ENCODE measurements at places on chromosomes 16 and 17.

- DNase-seq, result no peak
Measured at GRCh38 chr17:48790607-48791127, 26.4 kb downstream of the TTLL6 start.

- DNase-seq, result no peak
Measured at GRCh38 chr17:8503368-8503767, 67.7 kb downstream of the NDEL1 start.

- DNase-seq, result peak; percentile 93
Measured at GRCh38 chr17:8220783-8221662, 10.6 kb upstream of the AURKB start.

DNA sequence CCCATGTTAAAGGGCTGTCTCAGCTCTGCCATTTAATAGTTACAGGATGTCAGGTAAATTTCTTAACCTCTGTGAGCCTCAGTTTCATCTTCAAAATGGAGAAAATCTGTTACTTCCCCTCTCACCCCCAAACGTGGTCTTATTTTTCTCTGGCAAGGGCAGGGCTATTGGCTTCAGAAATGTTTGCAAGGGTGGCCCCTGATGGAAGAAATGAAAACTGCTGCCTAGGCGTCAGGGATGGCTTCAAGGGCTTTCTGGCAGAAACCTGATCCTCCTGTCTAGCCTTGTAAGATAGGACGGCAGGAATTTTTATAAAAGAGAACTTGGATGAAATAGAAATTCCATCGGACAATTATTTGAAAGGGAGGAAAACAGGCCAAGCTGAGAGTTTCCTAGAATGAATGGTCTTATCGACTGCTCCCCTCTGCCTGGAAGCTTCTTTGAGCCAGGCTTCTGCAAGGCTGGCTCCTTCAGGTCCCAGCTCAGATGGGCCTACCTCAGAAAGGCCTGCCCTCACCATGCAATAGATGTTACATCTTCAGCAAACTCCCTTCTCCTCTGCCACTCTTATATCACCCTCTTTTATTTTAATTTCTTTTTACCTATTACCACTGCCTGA, 43.0 kb upstream of the TANGO6 start:
- peak; percentile 12 for DNase-seq

GRCh38 chr17:79084291-79085153, 9.9 kb downstream of the ENGASE start:
- no peak for DNase-seq

DNA sequence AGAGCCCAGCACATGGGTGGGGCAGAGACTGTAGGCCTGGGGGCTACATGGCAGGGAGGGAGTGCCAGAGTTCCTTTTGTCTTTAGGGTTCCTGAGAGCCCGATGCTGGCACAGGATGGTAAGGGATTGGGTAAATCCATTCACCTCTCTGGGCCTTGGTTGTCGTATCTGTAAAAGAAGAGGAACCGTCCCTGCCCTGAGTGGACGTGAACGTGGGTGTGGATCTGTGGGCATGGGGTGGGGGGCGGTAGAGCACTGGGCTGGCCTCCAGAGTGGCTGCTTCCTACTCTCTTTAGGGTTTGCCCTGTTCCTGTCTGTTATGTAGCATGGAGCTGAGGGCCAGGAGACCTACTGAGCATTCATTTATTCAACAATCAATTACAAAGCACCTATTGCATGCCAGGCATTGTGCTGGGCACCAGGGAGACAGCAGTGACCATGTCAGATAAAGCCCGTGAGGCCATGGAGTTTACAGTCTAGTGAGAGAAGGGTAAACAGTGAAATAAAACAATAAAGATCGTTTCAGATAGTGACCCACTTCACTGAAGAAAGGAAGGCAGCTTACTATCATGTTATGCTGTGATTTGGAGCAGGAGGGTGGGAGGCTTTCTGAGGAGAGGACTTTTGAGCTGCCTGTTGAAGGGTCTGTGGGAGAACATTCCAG, 13.1 kb upstream of the TCAP start:
- DNase-seq, result no peak

GRCh38 chr17:74202938-74203337, 540 bp upstream of the RPL38 start:
- DNase-seq, result no peak

DNA sequence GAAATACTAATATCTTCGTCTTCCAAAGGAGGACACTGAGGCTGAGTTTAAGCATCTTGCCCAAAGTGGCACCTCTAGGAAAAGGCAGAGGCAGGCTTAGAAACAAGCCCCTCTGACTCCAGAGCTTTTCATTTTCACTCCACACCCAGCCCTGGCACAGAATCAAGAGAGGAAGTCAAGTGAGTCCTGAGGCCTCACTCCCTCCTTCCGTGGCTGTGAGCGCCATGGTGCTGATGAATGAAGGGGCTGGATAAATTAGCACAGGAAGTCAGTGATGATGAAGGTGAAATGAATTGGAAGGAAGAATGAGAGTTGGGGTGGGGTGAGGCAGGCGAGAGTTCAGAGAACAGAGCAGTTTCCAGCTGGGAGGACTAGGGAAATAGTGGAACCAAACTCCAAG, 179.3 kb downstream of the TMEM132E start:
- DNase-seq, result no peak

DNA sequence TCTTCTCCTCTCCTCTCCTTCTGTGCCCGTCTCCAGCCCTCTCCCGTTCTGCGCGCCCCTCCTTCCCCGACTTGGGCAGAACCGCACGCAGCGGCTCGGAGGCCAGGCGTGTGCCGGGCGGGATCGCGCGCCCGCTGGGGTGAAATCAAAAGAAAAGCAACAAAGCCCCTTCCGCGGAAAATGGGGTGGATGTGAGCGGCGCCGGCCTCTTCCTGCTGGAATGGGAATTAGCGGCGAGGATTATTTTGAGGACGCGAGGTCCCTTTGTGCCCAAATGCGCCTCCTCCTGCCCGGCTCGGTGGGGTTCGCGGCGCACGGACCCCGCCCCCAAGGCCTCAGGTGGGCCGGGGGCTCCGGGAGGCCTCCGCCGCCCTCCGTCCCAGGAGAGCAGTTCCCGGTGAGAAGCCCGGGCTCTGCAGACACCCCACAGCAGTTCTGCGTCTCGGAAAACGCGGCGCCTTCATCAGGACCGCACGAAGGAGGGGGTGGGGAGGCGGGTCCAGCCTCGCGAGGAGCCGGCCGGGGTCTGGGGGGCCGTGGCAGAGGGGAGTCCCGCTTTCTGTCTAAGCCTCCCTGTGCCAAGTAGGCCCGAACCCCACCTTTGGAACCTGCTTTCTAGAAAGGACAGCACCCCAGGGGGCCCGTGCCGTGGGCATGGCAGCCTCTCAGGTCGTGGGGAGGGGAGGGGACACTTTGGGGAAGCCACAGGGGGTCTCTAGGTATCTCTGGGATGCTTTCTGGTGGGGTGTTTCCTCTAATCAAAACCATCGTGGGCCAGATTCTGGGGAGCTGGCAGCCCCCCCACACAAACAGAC, 91.0 kb upstream of the CBX4 start:
- DNase-seq, result no peak

DNA sequence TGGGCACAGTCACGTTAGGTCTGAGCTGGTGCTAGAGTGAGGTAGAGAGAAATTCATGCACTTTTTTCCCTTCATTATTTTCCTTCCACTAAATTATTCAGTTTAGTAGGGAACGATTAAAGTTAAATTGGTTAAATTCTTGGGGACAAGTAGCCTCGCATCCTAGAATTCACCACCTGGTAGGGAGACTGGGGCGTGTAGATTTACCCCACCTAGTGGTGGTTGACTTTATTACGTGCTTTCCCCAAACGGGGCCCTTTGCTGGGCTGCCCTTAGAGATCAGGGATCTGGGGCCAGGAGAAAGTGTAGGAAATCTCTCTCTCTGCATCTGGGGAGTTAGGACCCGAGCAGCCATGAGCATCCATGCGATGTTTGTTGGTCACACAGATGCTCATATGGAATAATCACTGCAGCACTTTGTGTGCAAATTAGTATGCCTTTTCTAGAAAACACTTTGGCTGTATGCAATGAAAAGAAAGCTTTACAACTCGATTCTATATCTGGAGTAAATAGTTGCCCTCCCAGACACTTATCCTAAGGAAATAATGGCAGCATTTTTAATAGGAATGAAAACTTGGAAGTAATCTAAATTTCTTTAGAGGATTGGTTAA, 107.0 kb downstream of the PLCG2 start:
- DNase-seq, result no peak

DNA sequence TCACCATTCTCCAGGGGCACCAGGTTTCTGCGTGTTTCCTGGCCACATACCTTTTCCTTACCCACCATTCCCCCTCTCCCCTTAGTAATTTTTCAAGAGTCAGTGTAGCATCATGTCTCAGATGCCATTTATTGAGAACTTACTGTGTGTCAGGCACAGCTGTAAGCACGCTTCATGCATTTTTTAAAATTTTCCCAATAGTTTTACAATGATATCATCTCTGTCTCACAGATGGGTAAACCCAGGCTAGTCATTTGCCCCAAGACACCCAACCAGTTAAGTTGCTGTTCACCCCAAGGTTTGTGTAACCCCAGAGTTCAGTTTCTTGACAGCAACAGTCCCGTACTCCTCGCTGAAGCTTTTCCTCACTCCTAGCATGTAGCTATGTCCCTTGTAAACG, 56.4 kb upstream of the IRX3 start:
- DNase-seq, result no peak

DNA sequence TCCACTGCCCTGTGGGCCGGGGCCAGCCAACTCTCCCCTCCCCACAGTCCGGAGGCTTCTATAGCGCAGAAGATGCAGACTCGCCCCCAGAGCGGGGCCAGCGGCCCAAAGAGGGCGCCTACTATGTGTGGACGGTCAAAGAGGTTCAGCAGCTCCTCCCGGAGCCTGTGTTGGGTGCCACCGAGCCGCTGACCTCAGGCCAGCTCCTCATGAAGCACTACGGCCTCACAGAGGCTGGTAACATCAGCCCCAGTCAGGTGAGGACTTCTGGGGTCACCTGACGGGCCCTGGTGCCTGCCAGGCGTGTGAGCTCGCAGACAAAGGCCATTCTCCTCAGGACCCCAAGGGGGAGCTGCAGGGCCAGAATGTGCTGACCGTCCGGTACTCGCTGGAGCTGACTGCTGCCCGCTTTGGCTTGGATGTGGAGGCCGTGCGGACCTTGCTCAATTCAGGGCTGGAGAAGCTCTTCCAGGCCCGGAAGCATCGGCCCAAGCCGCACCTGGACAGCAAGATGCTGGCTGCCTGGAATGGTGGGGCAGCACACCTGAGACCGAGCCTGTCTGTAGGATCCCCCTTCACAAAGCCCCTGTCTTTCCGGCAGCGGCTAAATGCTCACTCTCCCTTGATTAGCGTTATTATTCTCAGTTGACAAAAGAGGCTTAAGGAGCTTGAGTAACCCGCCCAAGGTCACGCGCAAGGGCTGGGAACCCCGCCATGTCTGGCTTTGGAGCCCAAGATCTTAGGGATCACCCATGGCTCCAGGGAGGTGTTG, 3.9 kb downstream of the SPATA20 start:
- DNase-seq, result peak; percentile 48

DNA sequence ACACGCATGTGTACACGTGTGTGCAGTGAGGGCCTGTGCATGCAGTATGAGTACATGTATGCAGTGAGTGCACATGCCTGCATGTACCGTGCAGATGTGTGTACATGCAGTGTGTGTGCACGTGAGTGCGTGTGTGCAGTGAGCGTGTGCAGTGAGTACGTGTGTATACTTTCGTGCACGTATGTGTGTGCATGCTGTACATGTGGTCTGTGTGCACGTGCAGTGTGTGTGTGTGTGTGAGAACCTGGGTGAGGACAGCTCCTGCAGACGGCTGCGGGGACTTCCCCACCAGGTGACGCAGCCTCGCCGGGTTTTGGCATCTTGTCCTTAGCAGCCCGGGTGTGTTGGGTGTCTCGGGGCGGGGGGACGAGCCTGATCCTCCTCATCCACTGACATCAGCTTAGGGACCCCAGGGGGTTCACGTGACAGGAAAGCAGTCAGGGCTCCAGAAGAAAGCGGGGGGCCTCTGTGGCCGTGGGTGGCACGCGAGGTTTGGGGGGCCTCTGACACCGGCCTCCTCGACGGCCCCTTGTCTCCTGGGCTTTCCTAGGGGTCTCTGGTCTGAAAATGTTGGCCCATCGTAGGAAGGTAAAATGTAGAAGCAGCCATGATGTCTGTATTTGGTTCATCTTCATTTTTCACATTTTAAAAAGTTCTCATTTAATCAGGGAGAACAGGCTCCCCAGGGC, 119.6 kb upstream of the ZNF750 start:
- DNase-seq, result no peak

GRCh38 chr16:30005341-30006094, 5.3 kb downstream of the DOC2A start:
- peak; percentile 23 for DNase-seq

- no peak for DNase-seq
Measured at GRCh38 chr17:47704736-47705135, 10.8 kb downstream of the TBKBP1 start.

DNA sequence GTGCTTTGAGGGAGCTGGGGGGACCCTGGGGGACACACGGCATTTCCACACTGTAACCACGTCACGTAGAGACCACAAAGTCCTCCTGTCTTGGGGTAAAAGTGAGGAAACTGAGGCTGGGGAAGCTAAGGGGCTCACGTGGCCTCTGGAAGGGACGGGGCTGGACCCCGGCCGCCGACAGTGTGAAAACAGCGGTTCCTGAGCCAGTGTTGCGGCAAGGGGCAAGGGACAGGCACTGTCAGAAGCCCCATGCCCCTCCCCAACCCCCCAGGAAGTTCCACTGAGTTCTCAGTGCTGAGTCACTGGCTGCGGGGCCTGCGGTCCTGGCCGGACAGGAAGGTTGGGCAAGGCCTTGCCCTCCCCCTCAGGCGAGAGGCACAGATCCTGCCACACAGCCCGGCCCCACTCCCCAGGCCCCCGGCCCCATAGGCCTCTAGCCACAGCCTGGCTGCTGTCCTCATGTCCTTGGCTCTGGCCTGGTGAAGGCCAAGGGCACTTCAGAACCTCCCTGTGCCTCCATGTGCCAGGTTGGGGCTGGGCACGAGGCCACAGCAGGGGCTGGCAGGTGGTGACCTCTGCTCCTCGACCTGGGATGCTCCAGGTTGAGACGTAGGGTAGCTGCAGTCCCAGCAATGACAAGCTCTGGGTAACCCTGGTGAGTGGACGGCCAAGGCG, 5.0 kb upstream of the CCDC57 start:
- DNase-seq, result no peak

- no peak for DNase-seq
Measured at GRCh38 chr17:68248199-68248825, 469 bp downstream of the AMZ2 start.

DNA sequence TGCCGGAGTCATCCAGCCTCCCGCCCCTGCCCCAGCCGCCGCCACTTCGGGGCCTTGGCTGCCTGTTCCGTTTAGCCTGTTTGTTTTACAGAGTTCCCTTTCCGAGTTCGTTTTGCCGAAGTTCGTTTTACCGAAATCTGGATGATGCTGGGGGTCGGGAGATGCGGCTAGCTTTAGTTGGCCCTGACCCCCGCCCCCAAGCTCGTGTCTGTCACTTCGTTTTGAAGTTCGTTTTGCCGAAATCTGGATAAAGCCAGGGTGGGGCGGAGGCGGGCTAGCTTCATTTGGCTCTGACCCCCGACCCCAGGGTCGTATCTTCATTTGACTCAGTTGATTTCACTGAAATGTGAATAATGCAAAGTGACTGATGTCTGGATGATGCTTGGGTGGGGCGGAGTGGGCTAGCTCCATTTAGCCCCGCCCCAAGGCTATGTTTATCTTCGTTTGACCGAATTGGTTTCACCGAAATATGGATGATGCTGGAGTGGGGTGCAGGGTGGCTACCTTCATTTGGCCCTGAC, 591 bp downstream of the PSMD7 start:
- DNase-seq, result no peak

GRCh38 chr17:66025551-66025950, 166.4 kb downstream of the CEP112 start:
- DNase-seq, result no peak

- DNase-seq, result no peak
Measured at GRCh38 chr17:6067060-6067459, 3.1 kb upstream of the WSCD1 start.

All from NCI-H1930 (cell line).